Neural crest cell (in vitro differentiated cells): ENCODE measurements at places on chromosomes 5 and 9. TPM values are rescaled to one million over a fixed set of nuclear protein-coding genes. Genes with fewer than 3 reads are reported as not detected.

LTC4S gene
- total RNA-seq: 2.4 and 3.3 TPM in 2 replicates

BNC2 gene
- 4.5 and 5.4 TPM in 2 replicates for total RNA-seq

PCDHB8 gene
- 1.3 and 1.8 TPM in 2 replicates for total RNA-seq

DNA sequence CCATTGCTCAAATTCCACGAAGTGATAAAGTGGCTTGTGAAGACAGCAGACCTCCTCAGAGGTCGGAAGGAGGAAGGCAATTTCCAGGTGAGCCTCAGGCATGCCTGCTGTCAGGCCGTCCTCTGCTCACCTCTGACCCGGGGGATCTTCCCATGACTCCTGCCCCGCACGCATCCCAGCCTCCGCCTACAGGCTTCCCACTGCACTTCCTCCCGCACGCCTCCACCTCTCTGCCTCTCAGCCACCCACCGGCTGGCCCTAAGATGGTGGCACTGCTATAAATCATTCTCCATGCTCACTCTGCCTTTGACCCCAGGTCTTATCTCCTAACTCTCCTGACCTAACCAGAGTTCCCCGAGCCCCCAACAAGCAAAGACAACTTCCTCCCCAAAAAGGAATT lies 49.4 kb upstream of the DNAH5 start:
- no peaks in the 10 kb centered on the region for H3K36me3 ChIP-seq
- no peak overlapping the region for H3K27ac ChIP-seq
- no peaks in the 10 kb centered on the region for H3K4me1 ChIP-seq
- peaks cover 4% of the 10 kb centered on the region for H3K27me3 ChIP-seq

DNA sequence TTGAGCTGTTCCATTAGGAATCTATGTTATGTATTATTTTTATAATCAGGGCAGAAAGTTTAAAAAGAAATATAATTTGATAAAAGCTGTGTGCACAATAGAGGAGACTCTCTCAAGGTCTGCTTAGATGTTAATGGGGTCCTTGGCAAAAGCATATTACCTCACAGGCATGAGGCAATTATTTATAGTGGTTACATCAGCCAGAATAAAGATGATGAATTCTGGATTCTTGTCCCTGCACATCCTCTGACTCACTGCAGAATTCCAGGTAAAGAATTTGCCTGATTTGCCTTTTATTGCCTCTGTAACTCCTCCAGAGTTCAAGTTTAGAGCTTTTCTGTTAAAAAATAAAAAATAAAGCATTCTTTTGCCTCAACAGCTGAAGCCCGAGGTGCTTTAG lies 253.6 kb downstream of the MAST4 start:
- no peak overlapping the region for H3K4me3 ChIP-seq
- no peaks in the 10 kb centered on the region for H3K4me1 ChIP-seq

DNA sequence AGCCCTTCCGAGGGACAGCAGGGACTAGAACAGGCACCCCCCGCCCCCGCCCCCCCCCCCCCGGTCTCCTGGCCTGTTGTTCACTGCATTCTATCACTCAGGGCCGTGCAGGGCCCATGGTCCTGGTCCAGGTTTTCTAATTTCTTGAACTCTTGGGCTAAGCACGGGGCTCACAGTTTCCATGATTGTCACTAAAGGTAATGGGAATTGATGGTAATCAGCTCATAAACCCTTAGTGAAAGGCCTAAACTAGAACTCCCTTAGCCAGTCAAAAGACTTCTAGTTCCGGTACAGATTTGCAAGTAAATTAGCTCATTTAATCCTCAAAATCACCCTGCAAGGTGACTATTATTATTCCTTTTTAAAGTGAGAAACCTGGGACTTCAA lies 14.7 kb upstream of the PWWP2A start:
- DNase-seq: no peak
- peak overlapping the region; percentile 90 for H3K27ac ChIP-seq
- H3K27me3 ChIP-seq: no peaks in the 10 kb centered on the region
- peaks cover 16% of the 10 kb centered on the region for H3K4me1 ChIP-seq
- H3K4me3 ChIP-seq: no peak overlapping the region

DNA sequence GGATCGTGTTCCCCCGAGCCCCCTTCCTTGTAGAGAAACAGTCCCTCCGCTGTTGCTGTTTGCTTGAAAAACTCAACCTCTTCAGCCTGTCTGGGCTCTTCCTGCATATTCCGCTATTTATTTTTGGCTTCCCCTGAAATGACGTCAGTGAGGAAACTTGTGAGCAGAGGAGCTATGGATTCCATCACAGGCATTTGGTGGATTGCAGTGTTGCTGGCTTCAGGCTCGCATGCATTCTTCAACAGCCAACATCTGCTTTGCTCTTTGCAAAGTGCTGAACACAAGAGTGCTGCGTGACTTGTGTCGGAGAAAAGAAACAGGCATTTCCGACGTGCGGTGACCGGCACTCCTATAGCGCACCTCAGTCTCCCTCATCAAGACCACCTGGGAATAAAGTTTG lies 232.7 kb downstream of the RFK start:
- H3K27ac ChIP-seq: no peak overlapping the region
- H3K4me1 ChIP-seq: peaks cover 7% of the 10 kb centered on the region
- no peak overlapping the region for H3K4me3 ChIP-seq
- DNase-seq: no peak
- H3K27me3 ChIP-seq: no peaks in the 10 kb centered on the region
- H3K36me3 ChIP-seq: no peaks in the 10 kb centered on the region

DNA sequence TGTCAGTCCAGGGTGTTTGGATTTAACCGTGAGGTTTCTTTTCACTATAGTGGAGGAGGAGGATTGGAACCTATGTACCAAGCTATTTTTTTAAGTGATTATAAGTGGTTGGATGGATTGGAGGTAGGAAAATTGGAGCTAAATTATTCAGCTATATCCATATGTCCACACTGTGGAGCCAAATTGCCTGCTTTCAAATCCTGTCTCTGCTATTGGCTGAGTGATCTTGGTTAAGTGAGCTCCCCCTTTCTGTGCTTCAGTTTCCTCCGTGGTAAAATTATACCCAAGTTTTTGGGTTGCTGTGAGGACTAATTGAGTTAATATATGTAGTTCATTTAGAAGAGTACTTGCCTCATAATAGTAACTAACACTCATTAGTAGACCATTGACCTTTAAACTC lies 2.5 kb downstream of the CENPP start:
- no peak overlapping the region for H3K27ac ChIP-seq
- peaks cover 30% of the 10 kb centered on the region for H3K4me1 ChIP-seq
- H3K27me3 ChIP-seq: no peaks in the 10 kb centered on the region
- DNase-seq: no peak

- H3K4me3 ChIP-seq: no peak overlapping the region
- H3K27ac ChIP-seq: no peak overlapping the region
- DNase-seq: no peak
- peaks cover 4% of the 10 kb centered on the region for H3K36me3 ChIP-seq
Observed at GRCh38 chr5:109640976-109641375, 48.8 kb upstream of the MAN2A1 start.

DNA sequence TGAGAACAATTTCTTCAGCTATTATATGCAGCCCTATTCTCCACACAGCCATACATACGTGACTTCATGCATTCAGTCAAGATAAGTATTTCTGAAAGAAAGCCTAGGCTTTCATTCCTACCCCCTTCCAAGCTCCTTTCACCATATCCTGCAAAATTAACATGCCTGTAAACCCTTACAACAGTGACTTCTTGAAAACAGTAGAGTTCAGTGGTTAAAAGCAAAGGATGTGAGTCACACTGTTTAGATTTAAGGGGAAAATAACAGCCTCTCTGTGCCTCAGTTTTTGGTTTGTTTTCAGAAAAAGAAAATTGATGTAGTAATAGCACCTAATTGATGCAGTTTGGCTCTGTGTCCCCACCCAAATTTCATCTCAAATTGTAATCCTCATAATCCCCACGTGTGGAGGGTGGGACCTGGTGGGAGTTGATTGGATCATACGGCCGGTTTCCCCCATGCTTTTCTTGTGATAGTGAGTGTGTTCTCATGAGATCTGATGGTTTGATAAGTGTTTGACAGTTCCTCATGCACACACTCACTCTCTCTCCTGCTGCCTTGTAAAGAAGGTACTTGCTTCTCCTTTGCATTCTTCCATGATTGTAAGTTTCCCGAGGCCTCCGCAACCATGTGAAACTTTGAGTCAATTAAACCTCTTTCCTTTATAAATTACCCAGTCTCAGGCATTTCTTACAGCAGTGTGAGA lies 264.8 kb downstream of the CETN3 start:
- H3K4me1 ChIP-seq: no peaks in the 10 kb centered on the region
- no peak overlapping the region for H3K4me3 ChIP-seq
- H3K27ac ChIP-seq: no peak overlapping the region
- DNase-seq: no peak
- H3K27me3 ChIP-seq: no peaks in the 10 kb centered on the region
